ENCODE measurements at places on chromosomes 12 and 14.

- DNase-seq, result no peak
Observed at GRCh38 chr14:49954171-49954631, 61.3 kb downstream of the ARF6 start.

DNA sequence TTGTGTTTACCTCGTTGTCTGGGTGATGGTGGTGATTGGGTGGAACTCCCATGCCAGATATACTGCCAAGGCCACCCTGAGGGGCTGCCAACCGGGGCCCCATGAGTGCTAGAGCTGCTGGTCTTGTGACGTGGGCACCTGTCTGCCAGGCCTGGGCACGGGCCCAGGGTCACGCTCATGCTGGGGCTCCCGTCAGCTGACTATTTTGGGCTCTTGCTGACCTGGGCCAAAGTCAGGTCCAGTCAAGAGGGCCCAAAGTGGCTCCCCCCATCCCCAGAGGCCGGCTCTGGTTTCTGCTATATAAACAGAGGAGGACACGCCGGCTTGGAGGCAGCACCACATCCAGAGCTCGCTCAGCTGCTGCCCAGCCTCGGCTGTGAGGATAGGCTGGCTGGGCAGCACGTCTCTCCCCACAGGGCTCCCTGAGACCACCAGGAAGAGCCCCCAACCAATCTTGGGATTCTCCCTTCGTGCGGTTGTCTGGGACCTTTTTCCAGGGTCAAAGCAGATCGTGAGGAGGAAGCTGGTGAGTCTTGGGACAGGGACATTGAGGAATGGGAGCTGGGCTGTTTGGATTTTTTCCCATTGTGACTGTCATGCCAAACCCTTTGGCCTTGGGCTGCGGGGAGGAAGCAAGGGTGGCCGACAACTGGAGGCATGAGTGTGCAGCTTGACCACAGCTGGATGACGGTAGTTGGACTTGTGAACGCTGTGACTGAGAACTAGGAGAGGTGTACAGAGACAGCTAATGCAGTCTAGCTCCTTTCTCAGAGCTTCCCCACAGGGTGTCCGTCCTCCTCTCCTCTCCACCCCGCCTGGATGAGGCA, 7.6 kb upstream of the NR4A1 start:
- no peak for DNase-seq

DNA sequence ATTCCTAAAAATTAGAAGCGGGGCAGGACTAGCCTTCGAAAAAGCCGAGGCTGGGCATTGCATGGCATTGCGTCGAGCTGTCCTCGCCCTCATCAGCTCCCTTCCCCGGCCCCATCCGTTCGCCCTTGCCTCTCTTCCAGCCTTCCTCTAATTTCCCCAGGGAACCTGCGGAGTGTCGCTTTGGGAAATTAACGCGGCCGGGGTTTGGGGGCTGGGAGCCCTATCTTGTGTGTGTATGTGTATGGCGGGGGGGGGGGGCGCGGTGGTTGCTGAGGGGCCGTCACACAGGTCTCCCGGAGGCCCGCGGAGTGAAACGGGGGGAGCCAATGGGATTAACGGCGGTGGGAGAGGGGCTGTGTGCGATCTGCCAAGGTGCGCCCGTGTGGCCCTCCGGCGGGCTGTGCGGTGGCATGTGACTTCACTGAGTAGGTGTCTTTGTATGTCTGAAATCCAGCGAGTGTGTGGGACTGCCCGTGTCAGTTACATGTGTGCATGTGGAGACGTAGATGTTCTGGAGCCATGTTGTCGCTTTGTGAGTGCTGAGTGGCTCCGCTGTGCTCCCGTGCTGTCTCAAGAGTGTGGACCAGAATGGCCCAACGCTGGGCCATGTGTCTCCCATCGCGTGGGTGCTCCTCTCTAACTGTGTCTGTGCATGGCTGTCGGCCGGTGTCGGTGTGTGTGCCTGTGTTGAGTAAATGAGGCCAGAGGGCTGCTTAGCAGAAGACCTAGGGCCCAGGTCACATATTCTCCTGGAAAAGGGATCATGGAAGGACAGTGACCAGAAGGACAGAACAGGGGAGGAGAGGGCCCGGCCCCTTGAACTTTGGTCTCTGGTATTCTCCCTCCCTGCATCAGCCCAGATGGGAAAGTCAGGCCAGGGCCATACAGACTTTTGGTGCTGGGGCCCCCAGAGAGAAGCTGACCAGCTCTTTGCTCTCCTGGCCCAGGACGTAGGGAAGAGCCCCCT, 1.5 kb downstream of the PTMS start:
- DNase-seq, result no peak

GRCh38 chr12:110536834-110537604, 34.9 kb downstream of the RAD9B start:
- DNase-seq, result no peak

DNA sequence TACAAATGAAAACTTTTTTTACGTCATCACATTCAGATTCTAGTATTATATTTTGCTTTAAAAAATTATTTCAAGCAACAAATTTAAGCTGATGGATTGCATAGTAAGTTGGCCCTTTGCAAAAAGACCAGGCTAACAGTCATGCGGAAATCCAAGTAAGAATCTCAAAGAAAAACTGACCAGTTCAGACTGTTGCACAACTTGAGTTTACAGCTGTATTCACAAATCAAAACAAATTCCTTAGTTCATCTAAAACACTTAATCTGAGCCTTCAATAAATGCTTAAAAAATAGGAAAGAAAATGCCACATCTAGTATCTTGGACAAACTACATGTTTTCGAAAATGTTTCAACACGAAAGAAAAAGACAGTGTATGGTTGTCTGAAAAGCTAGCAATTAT, 847 bp downstream of the CCDC59 start:
- DNase-seq, result no peak

DNA sequence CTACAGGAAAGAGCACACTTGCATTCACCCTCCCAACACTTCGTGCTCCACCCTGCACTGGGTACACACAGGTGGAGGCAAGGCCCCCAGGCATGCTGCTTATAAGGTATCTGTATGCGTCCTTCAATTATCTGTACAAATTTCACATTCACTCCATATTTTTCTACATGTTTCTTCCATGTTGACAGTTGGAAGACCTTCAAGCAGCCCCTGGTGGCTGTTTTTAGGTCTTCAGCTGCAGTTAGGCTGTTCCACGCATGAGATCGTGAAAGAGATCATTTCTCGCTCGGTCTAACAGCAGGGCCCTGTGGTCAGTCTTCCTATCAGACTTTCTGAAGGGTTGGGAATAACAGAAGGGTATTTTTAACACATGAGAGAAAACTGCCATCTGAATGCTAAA, 47.1 kb downstream of the PLXNC1 start:
- no peak for DNase-seq

DNA sequence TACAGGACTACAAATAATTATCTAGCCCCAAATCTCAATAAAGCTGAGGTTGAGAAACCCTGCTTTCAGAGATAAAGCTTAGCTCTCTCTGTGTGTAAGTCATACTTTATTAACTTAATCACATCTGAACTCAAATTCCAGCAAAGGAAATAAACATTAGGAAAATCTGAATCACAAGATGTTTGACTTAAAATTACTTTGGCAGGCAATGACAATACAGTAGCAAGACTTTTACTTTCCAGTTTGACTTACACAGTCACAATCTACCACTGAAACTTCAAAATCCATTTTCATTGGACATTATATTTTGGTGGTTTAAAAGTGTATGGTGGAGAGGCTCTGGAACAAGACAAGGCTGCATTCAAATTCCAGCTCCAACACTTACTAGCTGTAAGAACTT, 11.4 kb downstream of the TMEM116 start:
- no peak for DNase-seq

GRCh38 chr14:93081876-93082570, 33.7 kb downstream of the ITPK1 start:
- DNase-seq, result no peak

DNA sequence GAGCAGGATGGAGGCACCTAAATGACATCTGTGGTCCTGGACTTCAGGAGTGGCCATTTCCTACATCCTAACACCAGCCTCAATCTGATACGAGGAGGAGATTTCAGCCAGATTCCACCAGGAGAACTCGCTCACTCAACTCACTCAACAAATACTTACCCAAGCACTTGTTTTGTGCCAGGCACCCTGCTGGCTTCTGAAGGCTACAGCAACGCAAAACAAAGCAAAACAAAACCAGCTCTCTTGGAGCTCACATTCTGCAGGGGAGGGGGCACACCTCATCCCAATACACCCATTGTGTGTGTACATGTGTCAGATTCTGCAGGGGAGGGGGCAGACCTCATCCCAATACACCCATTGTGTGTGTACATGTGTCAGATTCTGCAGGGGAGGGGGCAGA, 144.8 kb downstream of the PIWIL1 start:
- no peak for DNase-seq

- DNase-seq, result no peak
Observed at GRCh38 chr14:34205799-34206198, 254.9 kb upstream of the EGLN3 start.

DNA sequence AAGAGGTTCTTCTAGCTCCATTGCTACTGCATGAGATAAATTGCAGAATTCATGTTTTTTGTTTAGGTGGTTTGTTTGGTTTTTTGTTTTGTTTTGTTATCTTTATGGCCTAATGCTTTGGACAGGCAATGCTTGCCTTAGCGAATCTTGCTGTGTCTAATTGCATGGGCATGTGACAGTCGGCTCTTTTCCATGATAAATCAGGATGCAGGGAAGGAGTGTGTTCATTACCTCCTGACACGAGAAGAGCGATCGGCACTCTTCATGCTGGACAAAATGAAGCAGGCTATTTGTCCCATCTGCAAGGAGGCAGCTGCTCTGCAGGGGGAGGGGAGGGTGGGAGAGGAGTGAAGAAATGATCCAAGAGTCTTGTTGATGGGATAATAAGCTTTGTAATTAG, 6.5 kb downstream of the CCDC60 start:
- no peak for DNase-seq

DNA sequence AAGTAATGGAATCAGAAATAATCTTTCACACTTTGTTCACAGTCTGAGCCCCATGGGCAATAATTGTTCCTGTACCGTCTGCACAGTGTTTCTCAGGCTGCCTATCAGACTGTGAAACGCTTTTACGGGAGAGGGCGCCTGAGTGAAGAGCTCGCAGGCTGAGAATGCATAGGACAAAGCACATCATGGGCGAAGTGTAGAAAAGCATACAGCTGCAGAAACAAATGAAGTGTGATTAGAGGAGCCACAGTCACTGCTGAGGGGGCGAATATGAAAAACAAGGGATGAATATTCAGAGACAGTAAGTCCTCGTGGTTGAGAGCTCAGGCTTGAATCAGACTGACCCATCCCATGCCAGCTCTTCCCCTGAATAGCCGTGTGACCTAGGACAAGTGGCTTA, 438.4 kb upstream of the DCN start:
- DNase-seq, result no peak

GRCh38 chr12:46458500-46459102, 86.0 kb upstream of the SLC38A2 start:
- no peak for DNase-seq

DNA sequence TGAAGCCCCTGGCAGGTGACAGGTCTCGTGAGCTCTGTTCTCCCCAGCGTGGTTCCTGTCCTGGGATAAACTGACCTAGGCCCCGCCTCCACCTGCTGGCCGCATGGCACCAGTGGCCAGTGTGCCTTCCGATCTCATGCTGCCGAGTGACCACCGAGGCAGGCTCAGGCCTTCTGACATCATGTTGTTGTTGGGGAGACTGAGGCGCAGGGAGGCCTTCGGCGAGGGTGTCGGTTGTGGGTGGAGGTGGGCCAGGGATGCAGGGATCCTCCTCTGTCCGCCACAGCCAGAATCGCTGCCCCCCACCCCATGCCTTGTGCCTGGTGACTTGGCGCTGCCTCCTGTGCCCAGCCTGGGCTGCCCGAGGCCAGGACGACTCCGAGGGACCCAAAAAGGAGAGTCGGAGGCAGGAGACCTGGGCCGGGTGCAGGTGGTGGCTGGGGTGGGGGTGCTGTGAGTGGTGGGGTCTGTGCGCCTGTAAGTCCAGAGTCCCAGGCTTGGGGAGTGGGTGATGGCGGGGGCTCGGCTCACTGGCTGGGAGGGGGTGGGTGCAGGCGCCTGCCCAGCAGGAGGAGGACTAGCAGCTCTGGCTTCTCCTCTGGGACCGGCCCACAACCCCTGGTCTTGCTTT, 24.3 kb downstream of the ASPG start:
- DNase-seq, result no peak

- DNase-seq, result no peak
Observed at GRCh38 chr14:81668626-81669274, 135.1 kb upstream of the SEL1L start.

- no peak for DNase-seq
Observed at GRCh38 chr14:57383125-57383745, 7.2 kb upstream of the NAA30 start.

DNA sequence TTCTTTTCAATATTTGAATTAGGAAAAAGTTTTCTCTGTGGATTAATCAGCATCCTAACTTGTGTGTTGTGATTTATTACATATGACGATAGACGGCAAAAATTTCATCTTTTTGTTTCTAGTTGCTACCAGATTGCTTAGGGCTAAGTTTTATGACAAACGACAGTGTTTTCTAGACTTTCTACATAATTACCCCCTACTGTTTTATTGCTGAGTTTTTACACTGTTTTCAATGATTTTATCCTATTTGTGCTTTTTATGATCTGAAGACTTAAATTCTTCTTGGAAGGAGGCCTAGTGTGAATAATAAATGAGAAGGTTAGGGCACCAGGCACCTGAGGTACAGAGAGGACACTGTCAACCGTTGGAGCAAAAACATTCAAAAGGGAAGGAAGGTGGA, 88.1 kb downstream of the TXNDC16 start:
- no peak for DNase-seq
